ENCODE measurements at places on chromosomes 6 and 20. TPM values are rescaled to one million over a fixed set of nuclear protein-coding genes. Genes with fewer than 3 reads are reported as not detected.

- peak; percentile 70 for DNase-seq
These were observed 16.5 kb downstream of the MTHFD1L start for GRCh38 chr6:150881911-150882481.

DNA sequence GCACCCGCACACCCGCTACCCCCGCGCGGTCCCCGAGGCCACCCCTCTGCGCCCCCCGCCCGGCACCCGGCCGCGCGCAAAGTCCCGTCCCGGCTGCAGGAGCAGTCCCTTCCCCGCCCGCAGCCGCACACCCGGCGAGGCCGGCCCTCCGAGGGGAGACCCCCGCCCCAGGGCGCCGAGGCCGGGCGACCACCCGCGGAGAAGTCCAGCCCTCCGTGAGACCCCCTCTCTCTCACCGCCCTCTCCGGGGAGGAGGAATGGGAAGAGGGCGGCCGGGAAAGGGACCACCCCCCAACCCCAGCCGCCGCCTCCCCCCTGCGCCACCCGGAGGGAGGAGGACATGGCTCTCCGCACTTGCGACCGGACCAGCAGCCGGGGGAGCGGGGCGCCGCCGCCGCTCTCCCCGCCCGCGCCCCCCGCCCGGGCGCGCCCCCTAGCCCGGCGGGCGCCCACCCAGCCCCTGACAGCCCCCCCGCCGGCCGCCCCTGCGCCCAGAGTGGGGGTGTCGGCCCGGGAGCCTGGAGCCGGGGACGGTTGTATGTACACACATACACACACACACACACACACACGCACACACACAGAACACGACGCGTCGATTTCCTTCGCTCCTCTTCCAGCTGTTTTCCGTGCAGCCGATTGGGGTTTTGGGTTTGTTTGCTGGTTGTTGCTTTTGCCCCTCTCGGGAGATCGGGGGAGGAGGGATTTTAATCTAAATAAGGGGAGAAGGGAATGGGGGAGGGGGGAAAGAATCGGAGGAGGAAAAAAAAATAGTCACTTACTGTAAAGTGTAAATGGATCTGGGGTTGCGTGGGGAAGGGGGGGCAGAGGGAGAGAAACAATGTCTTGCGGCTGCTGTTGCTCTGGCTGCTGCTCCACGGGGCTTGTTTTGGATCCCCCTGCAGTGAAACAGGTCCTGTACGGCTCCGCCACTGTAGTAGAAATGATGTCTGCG, at the start of gene ATXN1:
Gene ATXN1, minus strand, starts transcription at position 945 of the 955 bp plus-strand sequence.
- DNase-seq = peak; percentile 67

GRCh38 chr6:131968656-131969055, 17.5 kb upstream of the CCN2 start:
- DNase-seq = no peak

The SOBP gene
- polyA plus RNA-seq = 15.3 TPM

DNA sequence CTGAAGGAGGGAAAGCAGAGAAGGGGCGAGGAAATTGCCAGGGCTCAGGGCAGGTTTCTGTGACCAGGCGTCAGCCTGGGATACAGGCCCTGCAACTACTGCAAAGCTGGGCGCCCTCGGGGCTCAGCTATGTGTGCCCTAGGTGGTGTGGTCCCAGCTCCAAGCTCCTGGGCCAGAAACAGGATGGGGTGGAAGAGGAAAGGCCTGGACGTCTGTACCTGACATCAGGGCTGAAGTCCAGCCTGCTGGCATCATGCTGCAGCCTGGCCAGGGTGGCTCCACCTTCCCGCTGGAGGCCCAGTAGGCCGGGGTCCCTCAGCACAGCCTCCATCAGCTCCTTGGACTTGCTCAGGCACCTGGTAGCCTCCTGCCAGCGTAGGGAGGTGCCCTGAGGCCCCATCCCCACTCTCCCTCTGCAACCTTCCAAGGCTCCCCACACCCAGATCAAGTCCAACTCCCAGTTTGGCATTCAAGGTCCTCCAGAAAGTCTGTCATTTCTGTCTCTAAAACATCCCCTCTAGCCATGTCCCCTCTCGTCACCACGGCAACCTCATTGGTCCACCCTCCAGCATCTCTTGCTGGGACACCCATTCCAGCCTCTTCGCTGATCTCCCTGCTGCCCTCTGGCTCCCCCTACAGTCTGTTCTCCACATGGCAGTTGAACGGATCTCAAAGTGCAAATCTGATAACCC, 38.2 kb downstream of the KIAA1755 start:
- no peak for DNase-seq

GRCh38 chr6:7328243-7328642, 15.2 kb upstream of the SSR1 start:
- no peak for DNase-seq

The GPR63 gene
- polyA plus RNA-seq = 1.1 TPM

- DNase-seq = no peak
These were observed 165.7 kb downstream of the ERMARD start for GRCh38 chr6:169917153-169917552.

The PRSS35 gene
- 1.3 TPM for polyA plus RNA-seq

DNA sequence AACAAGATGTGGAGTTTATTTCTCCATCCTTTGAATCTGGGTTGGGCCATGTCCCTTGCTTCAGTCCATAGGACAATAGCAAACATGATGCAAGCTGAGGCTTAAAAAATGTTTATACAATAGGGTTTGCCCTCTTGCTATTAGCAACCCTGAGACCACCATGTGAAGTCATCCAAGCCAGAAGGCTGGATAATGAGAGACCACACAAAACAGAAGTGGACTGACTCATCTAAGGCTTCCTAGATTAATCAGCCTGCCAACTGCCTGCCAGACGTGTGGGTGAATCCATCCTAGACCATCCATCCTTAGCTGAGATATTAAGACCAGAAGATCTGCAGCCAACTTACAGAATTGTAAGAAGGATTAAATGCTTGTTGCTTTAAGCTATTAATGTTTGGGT, 38.1 kb upstream of the ISM1 start:
- DNase-seq = no peak

The MYBL2 gene
- polyA plus RNA-seq = 0.38 TPM

The SLC17A3 gene
- not detected for polyA plus RNA-seq

The PHACTR3 gene
- 0.62 TPM for polyA plus RNA-seq

DNA sequence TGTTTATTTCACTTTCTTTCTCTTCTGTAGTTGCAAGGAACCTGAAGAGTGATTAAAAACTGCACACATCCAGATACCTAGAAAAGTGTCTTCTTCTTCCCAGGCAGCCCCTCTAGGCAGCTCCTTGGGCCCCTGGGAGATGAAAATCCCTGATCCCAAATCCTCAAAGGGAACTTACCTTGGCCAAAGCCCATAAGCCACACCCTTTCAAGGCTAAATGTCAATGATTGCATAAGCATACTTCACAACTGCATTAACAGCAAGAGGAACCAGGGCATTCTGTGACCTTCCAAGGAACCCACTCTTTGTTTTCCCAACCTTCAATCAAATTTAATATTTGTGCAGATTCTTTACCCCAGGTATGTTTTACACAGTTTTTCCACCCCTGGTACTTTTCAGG, 4.4 kb upstream of the HMGN3 start:
- no peak for DNase-seq

Measured in urinary bladder (tissue), 4 donors.